ENCODE measurements at places on chromosomes 11 and 22. TPM values are rescaled to one million over a fixed set of nuclear protein-coding genes. Genes with fewer than 3 reads are reported as not detected.

DNA sequence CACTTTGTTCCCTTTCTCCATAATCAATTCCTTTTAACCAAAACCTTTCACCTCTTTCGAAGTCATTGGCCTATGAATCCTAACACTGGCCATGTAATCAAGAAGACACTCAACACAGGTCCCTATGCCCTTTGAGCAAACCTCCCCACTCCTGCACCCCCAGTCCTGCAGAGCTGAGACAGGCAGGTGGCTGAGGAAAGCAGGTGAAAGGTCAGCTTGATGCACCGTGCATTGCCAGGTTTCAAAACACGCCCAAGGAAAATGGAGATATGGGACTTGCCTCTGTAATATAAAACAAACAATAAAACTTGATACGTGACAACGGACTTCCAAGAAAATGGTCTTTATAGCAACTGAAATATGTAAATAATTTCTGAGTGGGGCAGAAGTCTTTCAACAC lies 10.6 kb downstream of the CPT1A start:
- DNase-seq = no peak

DNA sequence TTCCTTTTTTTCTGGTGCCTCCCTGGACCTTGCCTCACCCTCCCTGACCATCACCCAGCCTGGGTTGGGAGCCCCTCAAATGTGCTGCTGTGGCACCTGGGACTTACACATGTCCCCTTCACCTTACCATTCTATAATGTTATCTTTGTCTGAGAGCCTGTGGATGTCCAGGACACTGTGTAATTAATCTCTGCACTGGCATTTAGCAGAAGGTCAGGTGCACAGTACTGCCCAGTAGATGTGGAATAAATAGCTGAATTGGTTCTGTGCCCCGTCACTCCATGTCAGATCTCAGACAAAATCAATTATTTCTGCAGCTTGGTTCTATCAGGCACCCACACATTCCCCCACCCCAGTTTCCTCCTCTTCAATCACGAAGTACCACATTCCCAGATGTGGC lies 19.9 kb upstream of the DKK3 start:
- no peak for DNase-seq

- DNase-seq = no peak
Observed at GRCh38 chr22:24207264-24208011, 26.2 kb downstream of the SUSD2 start.

DNA sequence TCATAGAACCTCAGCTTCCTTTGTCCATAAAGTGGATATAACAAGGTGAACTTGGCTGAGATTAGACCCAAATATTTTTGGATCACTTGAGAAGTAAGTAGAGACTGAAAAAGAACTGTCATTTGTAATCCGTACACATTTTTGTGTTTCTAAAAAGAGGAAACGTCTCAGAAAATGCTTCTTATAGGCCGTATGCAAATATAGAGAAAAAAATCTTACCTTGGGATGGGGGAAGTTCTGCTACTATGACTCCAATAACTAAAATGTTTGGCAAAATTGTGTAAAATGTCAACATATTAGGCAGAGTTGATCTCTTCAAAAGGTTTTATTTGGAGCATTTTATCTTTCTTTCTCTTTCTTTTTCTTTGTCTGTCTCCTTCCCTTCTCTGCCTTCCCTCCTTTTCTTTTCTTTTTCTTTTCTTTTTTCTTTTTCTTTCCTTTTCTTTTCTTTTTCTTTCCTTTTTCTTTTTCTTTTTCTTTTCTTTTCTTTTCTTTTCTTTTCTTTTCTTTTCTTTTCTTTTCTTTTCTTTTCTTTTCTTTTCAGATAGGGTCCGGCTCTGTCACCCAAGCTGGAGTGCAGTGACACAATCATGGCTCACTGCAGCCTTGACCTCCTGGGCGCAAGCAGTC lies 48.2 kb downstream of the ADM start:
- DNase-seq = no peak

DNA sequence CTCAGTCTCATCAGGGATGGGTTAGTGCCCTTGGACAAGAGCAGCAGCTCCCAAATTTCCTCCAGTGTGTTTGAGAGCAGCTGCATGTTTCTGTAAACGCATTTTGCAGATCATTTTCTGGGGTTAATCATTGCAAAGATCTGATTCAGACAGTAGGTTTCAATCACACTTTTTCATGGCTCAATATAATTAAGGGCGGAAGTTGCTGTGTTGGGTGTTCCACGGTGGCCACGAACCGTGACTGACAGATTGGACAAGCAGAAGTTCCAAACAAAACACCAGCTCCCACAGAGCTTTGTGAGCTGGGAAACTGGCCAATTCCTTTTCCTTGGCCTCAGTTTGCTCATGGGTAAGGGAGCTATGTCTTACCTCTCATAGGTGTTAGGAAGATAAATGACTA lies 8.4 kb upstream of the RASSF10 start:
- DNase-seq = no peak

GRCh38 chr11:32266601-32267000 lies 168.7 kb downstream of the WT1 start:
- DNase-seq = no peak

GRCh38 chr11:105023003-105023402 lies at the start of gene CASP5:
CASP5 (minus strand) TSS chr11:105023168; CDS start chr11:105023136, 32 bp downstream.
- no peak for DNase-seq

DNA sequence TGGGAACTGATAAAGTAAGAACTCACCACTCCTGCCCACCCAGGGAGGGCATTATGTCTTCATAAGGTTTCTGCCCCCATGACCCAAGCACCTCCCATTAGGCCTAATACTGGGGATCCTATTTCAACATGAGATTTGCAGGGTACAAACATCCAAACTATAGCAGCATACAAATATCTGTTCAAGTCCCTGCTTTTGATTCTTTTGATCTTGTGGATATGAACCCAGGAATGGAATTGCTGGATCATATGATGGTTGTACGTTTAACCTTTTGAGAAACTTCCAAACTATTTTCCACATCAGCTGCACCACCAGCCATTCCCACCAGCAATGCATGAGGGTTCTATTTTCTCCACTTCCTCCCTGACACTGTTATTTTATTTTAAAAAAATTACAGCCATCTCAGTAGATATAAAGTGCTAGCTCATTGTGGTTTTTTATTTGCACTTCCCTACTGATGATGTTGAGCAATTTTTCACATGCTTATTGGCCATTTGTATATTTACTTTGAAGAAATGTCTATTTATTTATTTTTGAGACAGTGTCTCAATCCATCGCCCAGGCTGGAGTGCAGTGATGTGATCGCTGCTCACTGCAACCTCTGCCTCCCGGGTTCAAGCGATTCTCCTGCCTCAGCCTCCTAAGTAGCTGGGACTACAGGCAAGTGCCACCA lies 7.1 kb upstream of the ATG16L2 start:
- DNase-seq = no peak

- DNase-seq = no peak
Observed at GRCh38 chr11:126434950-126435335, 79.5 kb downstream of the ST3GAL4 start.

Gene ACTN3
- total RNA-seq = 0.14 TPM

Gene ZNF280B
- 3.0 TPM for total RNA-seq

Gene VPREB1
- total RNA-seq = not detected

Gene ABCG4
- not detected for total RNA-seq

Gene TMPRSS13
- total RNA-seq = 3.5 TPM

Gene KCNC1
- total RNA-seq = not detected
